Astrocyte of the spinal cord (primary cell): ENCODE measurements at places on chromosomes 7 and 10.

- DNase-seq: no peak
Observed at GRCh38 chr7:674454-675410, 51.8 kb upstream of the DNAAF5 start.

- no peak for DNase-seq
Observed at GRCh38 chr10:121754666-121755065, 156.4 kb upstream of the FGFR2 start.

GRCh38 chr10:29657719-29658274 lies 23.0 kb upstream of the SVIL start:
- DNase-seq: peak; percentile 29

- DNase-seq: no peak
Observed at GRCh38 chr7:73834626-73835191, 3.9 kb downstream of the CLDN4 start.

DNA sequence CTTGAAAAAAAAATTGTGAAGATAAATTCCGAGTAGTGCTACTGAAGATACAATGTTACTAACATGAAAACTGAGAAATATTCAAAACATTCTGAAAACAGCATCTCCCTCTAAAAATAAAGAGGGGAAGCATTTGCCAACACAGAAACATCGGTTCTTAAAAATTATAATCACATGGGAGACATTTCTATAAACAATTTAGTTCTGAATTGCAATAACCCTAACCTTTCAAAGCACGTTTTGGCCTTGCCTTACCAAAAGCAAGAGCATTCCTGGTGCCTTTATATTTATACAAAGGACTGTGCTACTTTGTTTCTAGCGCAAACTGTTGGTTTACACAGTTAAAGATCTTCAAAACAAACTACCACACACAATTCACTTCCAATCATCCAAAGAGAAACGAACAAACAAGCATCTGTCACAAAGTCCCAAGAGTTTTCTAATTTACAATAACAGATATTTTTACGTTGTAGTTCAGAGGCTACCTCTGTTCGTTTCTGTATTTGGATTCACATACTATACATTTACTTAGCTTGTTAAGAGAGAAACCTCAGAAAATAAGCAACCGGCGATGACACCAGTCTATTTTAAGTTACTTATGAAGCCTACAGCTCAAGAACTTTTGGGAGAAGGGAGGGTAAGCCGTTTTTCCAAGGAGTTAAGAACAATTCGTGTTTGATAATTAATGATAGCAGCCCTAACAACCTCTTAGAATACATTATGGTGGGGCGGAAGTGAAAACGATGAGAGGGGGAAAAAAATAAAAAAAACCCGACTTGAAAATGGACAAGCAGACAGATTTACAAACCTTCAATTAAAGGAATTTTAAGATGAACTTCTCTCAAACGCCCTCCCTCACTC lies 1.3 kb downstream of the ABI1 start:
- peak; percentile 22 for DNase-seq

- no peak for DNase-seq
Observed at GRCh38 chr7:50651271-50651989, 86.2 kb upstream of the DDC start.

GRCh38 chr10:5323446-5323845 lies 41.3 kb upstream of the UCN3 start:
- DNase-seq: no peak

- no peak for DNase-seq
Observed at GRCh38 chr7:22426463-22427094, 69.6 kb upstream of the RAPGEF5 start.

- DNase-seq: peak; percentile 92
Observed at GRCh38 chr10:44978570-44979280, at the start of gene DEPP1. Gene DEPP1 (minus strand): TSS chr10:44978809. CDS start chr10:44978030, 779 bp downstream.

DNA sequence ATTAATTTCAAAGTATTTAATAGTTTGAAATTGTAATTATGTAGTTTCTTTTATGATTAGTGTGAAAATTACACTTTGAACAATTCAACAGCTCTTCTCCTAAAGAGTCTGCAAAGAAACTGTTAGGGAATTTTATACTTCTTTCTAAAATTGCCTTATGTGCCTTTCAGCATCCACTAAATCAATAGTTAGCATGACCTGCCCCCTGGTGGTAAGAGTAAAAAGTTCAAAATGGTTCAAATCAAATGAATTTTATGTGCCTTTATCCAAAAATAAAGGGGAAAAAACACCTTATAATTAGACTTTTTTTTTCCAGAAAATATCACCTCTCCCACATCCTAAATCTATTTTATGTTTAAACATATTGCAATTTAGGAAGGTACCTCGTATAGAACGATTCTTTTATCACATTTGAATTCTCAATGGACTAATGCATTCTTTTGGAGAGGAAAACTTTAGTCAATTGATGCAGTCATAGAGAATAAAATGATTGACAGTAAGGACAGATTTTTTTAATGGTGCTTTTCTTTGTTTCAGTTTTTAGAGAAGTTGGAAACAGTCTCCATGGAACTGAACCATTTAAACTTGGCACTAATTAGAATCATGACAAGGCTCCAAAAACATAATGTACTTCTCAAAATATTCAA lies 163.7 kb downstream of the SEMA3D start:
- DNase-seq: peak; percentile 59

- DNase-seq: no peak
Observed at GRCh38 chr7:711922-712380, 14.5 kb upstream of the DNAAF5 start.

DNA sequence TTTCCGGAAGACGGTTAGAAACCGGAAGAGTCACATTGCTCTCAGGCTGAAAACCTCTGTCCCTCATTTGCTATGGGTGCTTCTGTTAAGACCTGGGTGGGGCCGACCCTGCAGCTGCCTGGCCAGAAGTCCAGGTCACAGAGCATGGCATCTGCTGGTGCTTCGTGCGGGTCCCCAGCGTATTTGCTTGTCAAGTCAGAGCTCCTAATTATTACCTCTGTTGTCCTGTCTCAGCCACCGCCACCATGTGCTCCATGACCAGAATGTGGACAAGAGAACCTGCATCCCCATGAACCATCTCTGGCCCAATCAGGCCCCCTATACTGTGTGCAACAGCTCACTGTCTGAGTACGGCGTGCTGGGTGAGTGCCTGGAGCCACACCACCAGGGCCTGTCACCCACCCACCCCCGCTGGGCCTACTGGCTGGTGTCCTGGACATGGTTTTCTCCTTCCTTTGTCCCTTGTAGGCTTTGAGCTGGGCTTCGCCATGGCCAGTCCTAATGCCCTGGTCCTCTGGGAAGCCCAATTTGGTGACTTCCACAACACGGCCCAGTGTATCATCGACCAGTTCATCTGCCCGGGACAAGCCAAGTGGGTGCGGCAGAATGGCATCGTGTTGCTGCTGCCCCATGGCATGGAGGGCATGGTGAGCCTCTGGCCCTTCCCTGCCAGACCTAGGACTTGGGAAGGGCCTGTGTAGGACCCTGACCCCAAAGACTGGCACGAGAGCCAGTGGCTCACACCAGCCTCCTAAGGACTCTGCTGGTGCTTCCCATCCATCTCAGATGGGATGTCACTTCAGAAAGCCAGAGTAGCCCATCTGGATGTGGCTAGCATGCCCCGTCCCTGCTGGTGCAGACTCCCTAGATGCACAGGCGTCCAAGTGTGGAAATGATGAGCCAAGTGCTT lies 51.3 kb upstream of the ZMIZ2 start:
- no peak for DNase-seq

- DNase-seq: no peak
Observed at GRCh38 chr10:86992929-86993328, 24.6 kb downstream of the ADIRF start.

GRCh38 chr7:96739609-96740008 lies 30.0 kb upstream of the SEM1 start:
- DNase-seq: no peak

DNA sequence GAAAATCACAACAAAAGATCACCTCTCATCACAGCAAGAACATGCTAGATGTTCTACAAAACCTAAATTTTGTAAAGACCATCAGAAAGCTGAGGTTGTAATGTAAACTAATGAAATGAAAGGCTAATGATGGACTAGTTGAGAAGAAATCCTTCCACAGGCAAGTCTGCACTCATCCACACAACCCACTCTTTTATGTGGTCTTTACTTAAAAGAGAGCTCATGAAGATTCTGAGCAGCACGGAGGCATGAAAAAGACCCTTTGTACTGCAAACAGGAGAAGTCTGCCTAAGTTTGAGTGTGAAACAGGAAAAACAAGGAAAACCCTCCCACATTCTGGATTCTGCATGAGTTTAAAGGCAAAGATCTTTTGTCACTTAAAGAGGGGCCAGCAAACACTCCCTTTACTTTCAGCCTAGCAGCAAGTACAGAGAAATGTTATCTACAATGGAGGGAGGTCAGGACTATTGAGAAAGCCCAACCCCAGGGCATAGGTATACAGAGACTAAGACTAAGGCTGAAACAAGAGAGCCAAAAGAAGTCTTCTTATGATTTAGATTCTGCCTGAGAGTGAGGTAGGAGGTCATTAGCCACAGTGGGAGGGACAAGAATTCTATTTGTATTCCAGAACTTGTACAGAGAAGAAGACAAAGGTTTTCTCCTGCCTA lies 521.2 kb upstream of the TEX47 start:
- DNase-seq: no peak

DNA sequence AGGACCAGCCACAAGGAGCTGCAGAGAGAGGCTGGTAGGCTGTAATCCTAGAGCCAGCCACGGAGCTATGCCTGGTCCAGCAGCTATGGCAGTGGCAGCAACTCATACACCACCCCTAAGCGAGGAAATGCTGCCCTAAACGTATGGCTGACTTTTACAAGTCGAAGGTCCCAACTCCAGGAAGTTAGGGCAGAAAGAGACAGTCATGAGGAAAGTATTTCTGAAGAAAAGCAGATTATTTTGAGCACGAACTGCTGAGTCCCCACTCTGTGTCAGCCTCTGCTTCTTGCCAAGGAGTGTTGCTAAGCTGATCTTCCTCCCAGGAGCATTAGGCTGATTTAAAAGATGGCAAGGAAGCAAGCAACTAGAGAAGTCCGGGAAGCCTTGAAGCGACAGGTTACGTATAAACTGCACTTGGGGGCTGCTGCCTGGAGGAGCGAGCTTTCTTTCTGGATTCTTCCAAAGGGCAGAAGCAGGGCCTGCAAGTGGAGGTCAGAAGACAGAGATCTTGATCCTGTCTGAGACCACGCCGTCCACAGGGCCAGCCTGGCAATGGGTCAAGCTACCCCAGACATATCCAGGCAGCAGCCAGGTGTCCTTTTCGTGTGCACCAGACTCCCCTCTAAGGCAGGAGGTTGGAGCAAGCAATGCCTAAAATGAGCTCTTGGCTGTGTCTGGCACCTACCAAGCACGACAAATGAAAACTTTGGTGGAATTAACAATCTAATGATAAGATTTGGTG lies 39.4 kb downstream of the PLXNA4 start:
- DNase-seq: peak; percentile 37

GRCh38 chr7:63899691-63900393 lies 98.8 kb upstream of the ZNF722 start:
- DNase-seq: no peak

DNA sequence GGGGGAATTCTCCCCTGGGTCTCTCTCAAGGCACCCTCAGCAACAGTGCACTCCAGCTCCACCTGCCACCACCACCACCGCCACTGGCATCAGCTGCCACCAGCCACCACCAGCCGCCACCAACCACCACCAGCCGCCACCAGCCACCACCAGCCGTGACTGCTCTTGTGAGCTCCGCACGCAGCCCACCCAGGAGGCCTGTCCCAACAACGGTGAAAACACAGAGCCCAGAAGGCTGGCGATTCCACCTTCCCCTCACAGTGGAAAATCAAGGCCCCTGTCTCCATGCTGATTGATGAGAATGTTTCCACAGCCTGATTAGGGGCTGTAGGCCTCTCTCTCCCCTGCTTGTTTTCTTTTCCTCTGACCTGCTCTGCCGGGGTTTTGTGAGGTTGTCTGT lies 41.1 kb downstream of the COBL start:
- DNase-seq: no peak

- DNase-seq: peak; percentile 67
Observed at GRCh38 chr7:99375070-99375807, 709 bp downstream of the ARPC1B start.

- no peak for DNase-seq
Observed at GRCh38 chr7:131443496-131443895, 112.9 kb downstream of the PODXL start.

DNA sequence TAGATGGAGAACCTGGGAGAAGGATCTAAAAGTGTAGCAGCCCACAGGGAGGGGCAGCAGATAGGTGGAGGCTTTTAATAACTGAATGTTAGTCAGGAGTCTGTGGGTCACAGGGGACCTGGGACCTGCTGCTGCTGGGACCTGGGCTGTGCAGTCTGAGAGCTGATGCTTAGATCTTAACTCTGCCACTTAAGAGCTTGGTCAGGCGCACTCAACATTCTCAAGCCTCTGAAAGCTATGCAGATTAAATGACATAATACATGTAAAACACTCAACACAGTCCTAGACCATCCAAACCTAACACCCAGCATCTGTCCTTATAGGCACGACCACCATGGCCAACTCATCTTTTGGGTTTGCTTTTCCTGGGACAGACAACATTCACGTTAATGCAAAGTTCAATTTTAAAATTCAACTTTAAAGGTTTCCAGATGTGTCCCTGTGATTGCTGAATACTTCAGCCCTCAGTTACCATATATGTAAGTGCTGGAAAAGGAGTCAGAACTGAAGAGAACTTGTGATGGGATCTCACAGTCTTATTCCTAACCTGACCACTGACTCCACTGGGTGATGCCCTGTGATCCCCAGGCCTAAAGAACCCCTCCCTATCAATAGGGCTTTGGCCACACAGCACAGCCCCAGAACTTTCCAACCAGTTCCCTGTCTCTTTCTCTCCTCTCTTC lies 321.0 kb downstream of the PLXNA4 start:
- DNase-seq: no peak

- no peak for DNase-seq
Observed at GRCh38 chr7:110568388-110568787, 522.5 kb upstream of the LRRN3 start.

- peak; percentile 17 for DNase-seq
Observed at GRCh38 chr7:131157530-131158243, 170.0 kb upstream of the MKLN1 start.

- DNase-seq: peak; percentile 87
Observed at GRCh38 chr10:11684717-11685645, 57.2 kb upstream of the ECHDC3 start.

GRCh38 chr10:43064331-43065075 lies 12.4 kb upstream of the RET start:
- no peak for DNase-seq
